ENCODE measurements at places on chromosomes 12 and 14.

GRCh38 chr14:76117789-76118484 lies 33.8 kb upstream of the GPATCH2L start:
- DNase-seq: peak; percentile 72

GRCh38 chr12:24879644-24880043 lies 69.3 kb downstream of the BCAT1 start:
- DNase-seq: no peak

DNA sequence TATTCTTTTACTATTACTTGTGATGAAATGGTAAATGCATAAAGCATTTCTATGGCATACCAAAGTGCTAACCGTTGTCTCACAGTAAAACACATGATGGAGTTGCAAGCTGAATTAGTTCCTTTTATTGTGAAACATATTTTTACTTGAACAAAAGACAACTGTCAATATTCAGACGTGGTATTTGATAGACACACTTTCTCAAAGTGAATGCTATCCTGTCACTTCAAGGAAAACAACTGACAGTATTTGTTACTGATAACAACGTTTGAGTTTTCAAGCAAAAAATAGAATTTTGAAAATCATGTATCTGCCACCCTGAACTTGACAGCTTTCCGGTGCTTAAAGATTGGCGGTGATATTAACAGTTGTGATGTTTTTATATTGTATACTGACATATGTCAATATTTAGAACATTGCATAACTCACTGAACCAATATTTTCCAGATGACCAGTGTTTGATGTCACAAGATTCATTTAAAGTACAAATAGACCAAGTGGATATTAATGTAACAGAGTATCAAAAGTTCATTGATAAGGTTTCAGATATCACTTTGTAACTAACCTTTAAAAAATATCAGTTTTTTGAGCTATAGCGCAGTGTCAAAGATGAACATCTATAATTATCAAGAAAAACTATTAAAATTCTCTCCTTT lies 153.4 kb upstream of the AEBP2 start:
- DNase-seq: no peak

GRCh38 chr14:51604073-51604472 lies 47.6 kb upstream of the FRMD6 start:
- no peak for DNase-seq

GRCh38 chr14:23173031-23173430 lies 10.4 kb downstream of the SLC7A8 start:
- no peak for DNase-seq

DNA sequence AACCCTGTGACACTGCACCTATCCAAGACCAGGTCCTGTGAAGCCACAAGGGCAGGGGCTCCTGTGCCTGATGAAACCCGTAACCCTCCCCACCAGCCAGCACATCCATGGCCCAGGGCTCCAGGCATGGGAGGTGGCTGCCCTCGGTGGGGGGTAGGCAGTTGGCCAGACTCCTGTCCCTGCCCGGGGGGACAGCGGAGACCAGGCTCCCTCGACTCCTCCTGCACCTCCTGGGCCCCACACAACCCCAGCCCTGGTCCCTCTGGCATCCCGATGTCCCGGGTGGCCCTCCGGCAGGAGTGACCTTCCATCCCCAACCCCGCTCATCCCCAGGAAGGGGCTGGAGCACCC lies 11.4 kb downstream of the AKT1 start:
- no peak for DNase-seq

- no peak for DNase-seq
Measured at GRCh38 chr12:4663971-4664505, 15.1 kb downstream of the NDUFA9 start.

DNA sequence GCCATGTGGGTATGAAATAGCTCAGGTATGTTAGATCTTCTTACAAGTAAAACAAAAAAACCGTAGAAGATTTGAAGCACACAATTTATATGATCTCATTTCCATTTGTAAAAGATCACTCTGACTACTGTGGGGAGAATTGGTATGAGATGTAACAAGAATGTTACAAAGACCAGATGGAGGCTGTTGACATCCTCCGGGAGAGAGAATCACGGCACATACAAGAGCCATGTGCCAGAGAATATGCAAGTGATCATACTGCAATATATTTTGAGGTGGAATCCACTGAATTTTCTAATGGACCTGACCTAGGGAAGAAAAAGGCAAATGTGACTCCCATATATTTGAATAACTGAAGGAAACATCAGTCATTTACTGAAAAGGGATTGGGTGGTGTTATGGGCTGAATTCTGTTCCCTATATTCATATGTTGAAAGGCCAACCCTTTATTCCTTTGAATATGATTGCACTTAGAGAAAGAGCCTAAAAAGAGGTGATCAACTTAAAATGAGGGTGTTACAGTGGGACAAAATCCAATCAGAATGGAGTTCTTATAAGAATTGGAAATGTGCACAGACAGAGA lies 29.1 kb downstream of the PRB3 start:
- no peak for DNase-seq

DNA sequence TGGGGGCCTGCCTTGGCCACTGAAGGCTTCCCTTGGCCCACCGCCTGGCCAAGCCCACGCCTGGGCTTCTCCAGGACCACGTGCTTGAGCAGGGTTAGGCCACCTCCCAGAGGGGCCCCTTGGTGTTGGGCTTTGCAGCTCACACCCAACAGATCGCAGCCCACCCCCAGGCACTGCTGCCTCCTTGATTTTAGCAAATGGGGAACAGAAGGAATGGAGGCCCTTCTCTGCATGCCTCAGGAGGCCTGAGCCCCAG lies 23.3 kb downstream of the RAB35 start:
- no peak for DNase-seq

- DNase-seq: peak; percentile 94
Measured at GRCh38 chr12:123057513-123058265, 77.2 kb downstream of the ARL6IP4 start.

DNA sequence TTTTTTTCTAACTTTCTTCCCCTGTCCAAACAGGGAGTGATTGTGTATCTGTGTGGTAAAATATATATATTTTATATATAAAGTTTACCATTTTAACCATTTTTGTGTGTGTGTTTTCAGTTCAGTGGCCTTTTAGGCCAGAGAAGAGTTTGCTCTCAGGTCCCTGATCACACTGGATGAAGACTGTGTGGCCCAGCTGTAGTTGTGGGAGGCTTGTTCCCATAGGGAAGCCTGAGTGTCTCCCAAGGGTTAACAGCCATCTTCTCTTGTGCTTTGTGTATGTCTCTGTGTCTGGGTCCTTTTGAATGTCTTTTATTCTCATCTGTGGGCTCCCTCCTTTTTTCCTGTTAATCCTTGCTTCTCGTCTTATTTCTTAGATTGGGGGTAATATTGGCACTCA lies 23.4 kb downstream of the CGRRF1 start:
- no peak for DNase-seq

GRCh38 chr12:25995906-25996305 lies 37.4 kb downstream of the RASSF8 start:
- no peak for DNase-seq

- peak; percentile 80 for DNase-seq
Measured at GRCh38 chr12:3076730-3077571, at the start of gene TSPAN9. Gene TSPAN9 (plus strand): TSS chr12:3077379. CDS start chr12:3201194, 123,815 bp downstream.

- DNase-seq: no peak
Measured at GRCh38 chr12:29545102-29545467, 47.6 kb upstream of the OVCH1 start.

GRCh38 chr12:92871116-92871515 lies 58.0 kb downstream of the EEA1 start:
- DNase-seq: no peak

GRCh38 chr12:113000433-113000832 lies 22.1 kb downstream of the OAS2 start:
- DNase-seq: no peak
